ENCODE measurements at places on chromosomes 12 and 14.

DNA sequence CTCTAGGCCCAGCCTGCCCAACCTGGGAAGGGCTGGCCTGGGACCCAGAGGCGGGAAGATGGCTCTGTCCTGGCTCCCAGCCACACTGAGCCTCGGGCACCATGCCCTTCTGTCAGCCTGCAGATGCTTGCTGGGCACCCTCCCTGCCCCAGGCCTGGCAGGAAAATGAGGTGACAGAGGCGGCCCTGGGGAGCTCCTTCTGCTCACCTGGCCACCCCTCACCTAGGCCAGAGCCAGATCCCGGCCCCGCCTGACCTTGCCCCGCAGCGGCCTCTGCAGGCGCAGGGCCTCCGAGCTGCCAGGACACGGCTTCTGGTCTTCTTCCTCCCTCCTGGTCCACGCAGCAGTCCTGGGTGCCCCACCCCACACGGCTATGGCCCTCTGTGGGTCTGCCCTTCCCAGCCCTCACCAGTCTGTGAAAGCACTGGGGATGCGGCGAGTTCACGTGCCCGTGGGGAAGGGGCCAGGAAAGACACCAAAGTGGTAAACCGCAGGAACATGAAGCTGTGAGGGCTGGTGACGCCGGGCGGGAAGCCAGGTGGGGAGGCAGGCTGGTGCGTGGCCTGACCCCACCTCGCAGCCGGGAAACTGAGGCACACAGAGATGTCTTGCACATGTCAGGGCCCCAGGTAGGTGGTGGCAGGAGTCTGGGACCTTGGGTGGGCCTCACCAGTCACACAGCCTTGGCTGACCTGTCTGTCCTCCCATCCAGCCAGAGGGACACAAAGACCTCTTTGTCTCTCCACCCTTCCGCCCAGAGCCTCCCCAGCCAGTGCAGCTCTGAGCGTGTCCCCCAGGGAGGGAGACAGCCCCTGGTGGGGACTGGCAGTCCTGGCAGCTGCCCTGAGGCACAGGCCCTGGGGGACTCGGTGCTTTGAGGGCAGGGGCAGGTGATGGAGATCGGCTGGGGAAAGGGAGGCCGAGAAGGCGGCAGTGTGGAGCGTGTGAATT, 12.8 kb downstream of the BAG5 start:
- DNase-seq = no peak

- DNase-seq = no peak
Observed at GRCh38 chr12:85713373-85713772, 122.8 kb downstream of the RASSF9 start.

GRCh38 chr14:68442828-68443629, 349.8 kb downstream of the ZFP36L1 start:
- no peak for DNase-seq

DNA sequence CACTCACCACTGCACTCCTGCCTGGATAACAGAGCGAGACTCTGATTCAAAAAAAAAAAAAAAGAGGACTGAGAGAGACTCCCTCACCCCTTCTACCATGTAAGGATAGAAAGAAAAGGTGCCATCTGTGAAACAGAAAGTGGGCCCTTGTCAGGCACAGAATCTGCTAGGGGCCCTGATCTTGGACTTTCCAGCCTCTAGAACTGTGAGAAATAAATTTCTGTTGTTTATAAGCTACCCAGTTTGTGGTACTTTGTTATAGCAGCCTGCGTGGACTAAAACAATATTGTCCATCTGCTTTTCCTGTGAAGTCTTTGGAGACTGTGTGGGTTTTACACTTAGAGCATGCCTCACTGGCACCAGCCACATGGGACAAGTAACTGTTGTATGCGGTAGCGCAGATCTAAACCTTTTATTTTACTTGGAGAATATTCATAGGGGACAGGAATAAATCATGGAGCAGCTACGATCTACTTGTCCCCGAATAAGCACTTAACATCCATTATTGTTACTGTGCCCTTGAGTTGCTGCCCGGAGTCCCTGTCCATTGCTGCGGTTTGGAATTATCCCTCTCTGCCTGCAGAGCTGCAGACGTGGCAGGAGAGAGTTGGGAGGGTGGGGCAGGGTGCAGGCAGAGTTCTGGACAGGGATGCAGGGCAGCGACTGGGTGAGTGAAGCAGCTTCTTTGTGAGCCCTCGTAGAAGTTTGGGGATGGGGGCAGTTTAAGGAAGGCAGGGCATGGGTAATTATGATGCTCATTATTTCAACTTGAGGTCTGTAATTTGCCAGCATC, 52.4 kb upstream of the STON2 start:
- no peak for DNase-seq

GRCh38 chr14:100019156-100019744, 46.0 kb upstream of the EVL start:
- DNase-seq = no peak

DNA sequence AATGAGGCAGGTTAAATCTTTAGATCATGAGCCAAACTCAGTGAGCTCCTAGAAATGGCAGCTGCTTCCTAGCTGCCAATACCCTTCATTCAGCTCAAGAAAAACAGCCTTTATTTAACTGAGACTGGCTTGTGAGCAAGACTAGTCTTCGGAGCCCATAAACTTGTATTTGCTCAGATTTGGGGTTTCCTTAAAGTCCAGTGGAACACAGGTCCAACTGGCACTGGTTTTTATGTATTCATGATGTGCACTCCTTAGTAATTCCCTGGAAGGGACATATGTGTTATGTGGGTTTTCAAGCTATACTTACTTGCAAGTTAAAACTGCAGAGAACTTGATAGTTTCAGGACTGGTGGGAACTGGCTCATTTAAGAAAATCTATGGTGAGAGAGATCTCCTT, 380.1 kb upstream of the TMEM132C start:
- no peak for DNase-seq

GRCh38 chr12:115294453-115295133, 610.6 kb upstream of the TBX3 start:
- no peak for DNase-seq

- no peak for DNase-seq
Observed at GRCh38 chr14:43087666-43088065, 1419.4 kb downstream of the FSCB start.

DNA sequence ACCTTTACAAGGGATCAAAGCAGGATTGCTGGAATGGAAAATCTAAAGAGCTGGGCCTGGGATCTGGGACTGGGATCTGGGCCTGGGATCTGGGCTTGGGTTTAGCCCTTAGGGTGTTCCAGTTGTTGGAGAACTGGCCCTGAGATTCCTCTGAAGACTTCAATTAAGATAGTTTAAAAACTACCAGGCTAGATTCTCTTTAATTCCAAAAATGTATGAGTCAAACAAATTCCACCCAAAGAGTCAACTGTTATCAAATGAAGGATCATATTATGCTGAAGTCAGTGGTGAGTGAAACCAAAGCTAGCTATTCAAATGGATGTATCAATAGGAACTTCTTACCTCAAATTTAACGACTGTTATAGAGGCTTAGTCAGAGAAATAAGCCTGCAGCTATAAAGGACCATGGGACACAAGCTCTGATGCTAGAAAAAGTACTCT, 40.5 kb downstream of the LIMA1 start:
- DNase-seq = no peak

DNA sequence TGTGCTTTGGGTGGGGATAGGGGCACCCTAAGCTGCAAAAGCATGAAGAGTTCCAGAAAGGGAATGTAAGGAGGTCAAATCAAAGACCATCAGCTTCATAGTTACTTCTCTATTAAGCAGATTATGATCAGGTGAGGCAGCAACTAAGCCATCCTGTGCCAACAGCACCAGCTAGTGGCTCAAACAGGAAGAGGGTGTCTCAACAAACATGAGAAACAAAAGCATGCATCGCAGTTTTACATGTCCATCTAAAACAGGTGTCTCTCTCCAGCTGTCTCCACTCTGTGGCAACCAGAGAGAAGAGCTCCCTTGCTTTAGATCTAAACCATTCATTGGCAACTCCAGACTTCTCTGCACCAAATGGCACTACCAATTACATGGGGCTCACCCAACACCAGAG, 52.9 kb downstream of the ACTN1 start:
- no peak for DNase-seq

- DNase-seq = no peak
Observed at GRCh38 chr14:49427117-49427516, 159.1 kb downstream of the RPS29 start.

DNA sequence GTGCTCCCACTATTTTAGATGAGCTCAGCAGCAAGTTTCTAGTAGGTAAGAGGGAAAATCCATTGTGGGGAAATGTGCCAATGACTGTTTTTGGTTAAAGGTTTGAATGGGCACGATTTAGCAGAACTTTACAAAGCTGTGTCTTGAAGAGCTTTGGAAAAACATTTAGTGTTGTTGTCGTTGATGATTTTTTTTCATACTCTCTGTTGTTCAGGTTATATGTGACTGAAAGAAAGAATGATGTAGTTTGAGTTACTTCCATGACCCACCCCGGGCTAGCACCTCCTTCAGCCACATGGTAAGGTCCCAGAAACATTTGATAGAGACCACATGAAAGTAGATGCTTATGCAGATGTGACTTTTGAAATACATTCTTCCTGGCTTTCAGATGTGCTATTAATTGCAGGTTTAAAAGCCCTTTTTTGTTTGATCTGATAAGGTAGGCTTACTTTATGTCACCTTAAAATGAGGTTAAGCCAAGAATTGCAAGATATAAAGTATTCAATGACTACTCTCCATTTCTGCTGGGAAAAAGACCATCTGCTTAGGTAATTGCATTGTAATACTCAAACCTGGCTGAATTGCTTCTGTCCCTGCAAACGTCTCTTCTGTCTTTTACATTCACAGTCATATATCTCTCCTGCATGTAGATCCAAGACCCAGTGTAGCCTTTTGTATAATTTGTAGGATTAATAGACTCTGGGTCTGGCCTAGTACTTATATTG, 250.6 kb downstream of the RGS6 start:
- DNase-seq = no peak
